NCI-H187 (cell line): ENCODE measurements at places on chromosomes 1 and 21.

- no peak for DNase-seq
Observed at GRCh38 chr21:14382486-14382834, 486 bp downstream of the HSPA13 start.

DNA sequence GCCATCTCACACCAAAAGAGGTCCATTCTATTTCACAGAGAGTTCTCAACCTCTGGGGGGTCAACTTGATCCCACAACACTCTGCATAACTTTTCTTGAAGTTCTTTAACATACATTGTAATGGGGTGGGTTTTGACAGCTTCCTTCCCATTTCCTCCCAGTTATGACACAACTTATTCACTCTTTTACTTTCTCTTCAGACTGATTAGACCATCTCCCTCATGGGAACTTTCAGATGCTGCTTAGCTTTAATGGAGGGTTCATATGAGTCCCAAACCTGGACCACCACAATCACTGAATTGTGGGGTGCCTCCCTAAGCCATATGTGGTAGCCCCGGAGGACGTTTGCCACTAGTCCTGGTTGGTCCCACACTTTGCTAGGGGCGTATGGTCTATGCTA lies 28.3 kb upstream of the KCNJ15 start:
- DNase-seq = no peak

- DNase-seq = no peak
Observed at GRCh38 chr1:59272507-59272906, 24.4 kb upstream of the FGGY start.

DNA sequence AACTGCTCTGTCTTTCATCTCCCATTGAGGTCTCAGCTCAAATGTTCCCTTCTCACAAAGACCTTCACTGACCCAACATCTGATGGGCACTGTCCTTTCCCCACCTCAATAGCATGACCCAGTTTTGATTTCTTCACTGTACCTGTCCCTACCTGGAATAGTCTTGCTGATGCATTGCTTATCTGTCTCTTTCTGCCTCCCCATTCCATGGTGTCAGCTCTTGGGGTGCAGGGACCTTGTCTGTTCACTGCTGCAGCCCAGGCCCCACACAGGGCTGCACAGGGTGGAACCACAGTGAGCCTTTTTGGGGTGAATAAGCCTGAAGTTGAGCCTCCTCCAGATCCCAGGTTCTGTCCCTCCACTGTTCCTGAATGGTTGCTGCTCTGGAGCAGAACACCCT lies 414.9 kb downstream of the PTPRU start:
- no peak for DNase-seq

- no peak for DNase-seq
Observed at GRCh38 chr1:15863156-15863901, 15.8 kb downstream of the SPEN start.

GRCh38 chr1:34276606-34277005 lies 99.9 kb downstream of the C1orf94 start:
- no peak for DNase-seq

GRCh38 chr1:20184997-20185833 lies 681 bp upstream of the UBXN10 start:
- no peak for DNase-seq

DNA sequence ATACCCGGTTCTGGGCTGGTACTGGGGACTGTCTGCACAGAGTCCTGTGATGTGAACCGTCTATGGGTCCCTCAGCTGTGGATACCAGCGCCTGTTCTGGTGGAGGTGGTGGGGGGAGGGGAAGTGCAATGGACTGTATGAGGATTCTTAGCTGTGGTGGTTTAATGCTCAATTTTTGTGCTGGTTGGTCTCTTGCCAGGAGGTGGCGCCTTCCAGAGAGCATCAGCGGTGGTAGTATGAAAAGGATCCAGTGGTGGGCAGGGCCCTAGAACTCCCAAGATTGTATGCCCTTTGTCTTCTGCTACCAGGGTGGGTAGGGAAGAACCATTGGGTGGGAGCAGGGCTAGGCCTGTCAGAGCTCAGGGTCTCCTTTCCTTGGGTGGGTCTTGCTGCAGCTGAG lies 89.4 kb upstream of the B3GALT2 start:
- no peak for DNase-seq

DNA sequence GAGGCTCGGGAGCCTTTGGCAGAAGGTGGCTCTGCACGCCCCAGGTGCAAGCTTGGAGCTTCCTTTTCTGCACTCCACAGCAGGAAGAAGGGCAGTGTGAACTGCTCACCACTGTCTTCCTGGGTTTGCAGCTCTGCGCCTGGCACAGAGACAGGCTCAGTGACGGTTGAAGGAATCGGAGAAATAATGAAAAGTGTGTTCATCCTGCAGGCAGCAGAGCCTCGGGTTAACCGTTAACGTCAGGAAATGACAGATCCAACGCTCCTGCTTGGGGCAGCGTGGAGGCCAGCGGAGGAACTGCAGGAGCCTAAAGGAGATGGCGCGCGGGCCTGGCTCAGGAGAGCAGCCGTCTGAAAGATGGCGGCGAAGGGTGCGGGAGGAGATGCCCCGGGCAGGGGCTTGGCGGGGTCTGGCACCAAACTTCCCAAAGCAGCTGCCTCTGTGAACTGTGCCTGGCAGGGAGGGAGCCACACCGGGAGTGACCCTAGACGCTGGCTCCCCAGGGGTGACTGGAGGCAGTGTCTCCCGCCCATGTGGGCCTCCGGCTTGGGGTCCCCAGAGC lies 10.9 kb upstream of the SAMD11 start:
- no peak for DNase-seq

DNA sequence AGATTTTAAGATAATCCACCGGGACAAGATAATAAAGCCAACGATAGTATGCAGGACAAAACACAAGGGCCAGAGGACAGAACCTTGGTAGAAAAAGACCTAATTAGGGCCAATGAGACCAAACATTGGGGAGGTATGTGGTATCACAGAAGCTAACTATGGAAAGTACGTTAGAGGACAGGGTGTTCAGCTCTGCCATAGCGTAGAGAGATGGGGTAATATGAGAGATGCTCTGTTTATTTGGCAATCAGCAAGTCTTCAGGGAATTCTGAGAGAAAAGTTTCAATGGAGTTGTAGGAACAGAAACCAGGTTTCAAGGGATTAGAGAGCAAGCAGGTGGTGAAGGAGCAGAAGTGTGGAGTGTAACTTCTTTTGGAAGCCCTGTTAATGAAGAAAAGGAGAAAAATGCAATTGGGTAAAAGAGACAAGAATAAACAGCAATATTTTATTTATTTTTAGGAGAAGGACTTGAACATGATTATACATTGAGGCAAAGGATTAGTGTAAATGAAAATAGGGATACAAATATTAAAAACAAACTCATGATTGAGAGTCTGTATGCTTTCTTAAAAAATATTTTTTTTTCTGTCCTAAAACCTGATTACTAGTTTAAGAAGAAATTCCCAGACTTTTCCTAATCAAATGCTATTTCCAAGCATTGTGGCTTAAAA lies 24.0 kb downstream of the EEIG2 start:
- DNase-seq = no peak

DNA sequence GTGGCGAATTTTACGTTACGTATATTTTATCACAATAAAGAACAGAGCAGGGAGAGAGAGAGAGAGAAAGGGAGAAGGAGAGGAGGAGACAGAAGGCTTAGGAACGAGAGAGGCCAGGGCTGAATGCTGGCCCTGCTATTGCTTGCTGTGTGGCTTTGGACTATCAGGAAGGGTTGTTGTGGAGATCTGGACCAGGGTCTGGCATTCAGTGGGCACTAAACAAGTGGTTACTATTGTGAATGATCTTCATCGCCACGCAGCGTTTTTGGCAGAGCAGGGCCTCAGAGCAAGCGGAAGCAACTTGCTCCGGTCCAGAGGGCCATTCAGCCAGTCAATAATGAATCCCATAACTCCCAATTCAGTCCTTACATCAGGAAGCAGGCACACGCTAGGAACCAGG lies 26.4 kb downstream of the PIK3C2B start:
- no peak for DNase-seq

DNA sequence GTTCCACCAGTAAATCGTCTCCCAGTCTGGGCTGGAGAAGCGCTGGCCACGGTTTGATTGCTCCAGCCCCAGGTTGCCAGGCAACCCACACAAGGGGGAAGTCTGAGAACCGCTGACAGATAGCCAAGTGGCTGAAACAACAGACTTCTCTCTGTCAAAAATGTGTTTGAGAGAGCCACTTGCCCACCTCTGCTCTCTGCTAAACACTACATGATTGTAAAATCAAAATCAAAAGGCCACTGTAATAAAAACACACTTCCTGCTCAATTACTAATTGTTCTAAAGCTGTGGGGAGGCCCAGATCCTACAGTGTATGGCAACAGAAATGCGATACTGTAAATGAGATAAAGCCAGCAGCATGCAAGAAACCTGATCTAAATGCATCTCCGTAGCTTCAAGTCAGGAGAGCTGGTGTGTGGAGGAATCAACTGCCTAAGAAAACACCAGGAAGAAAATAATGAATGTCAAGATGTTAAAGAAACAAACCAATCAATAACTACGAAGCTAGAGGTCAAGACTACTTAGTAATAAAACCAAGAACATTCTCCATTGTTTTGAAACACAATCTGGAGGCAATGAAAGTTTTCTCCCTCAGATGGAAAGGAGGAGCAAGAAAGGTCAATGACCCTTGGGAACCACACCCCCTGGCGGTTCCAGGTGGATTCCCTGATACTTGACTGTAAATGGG lies 121.2 kb downstream of the SLC45A1 start:
- peak; percentile 73 for DNase-seq

GRCh38 chr1:25111706-25112105 lies 120.6 kb downstream of the SYF2 start:
- no peak for DNase-seq

DNA sequence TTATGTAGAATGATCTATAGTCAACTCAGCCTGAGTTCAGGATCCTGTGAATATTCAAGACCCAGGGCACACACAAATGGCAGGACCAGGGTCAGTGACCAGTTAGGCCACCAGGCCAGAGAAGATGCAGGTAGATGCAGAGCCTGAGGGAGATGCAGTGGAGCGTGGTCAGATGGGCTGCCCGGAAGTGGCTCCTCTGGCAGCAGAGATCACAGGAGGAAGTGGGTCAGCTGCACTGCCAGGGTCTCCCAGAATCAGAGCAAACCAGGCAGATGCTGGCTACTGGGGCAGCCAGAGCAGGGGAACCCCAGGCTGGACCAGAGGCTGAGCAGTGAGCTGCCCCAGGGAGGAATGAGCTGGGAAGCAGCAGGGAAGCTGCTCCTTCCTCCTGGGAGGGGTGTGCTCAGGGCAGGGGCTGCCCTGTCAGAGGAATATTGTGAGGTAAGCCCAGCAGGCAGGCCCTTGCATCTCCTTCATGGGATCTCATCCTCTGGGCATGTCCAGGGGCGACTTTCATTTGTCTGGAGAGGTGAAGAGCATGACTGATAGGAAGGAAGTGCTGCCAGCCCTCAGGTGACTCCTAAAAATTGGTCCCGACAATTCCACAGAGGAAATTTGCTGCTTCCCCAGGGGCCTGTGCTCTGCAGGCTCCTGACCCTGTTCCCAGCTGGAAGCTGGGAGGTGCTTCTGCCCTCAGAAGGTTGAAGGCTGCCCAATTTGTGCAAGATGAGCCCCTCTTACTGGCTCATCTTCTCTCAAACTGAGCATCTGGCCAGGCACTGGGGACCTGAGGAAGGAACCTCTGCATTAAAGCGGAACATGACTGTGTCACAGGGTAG lies 49.3 kb downstream of the STUM start:
- no peak for DNase-seq

DNA sequence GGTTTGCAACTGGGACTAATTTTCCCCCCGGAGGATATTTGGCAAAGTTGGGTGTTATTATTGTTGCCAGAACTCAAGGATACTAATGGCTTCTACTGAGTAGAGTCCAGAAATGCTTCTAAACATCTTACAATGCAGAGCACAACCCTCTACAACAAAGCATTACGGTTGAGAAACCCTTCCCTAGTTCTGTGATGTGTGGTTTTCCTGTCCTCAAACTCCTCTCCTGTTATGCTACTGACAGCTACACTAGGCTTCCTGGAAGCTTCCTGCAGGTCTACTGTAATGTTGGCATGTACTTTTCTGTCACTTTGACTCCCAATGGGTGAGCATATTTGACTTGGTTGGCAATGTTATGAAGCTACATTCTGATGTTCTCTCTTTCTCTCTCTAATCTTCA lies 1656.9 kb downstream of the MRPL39 start:
- DNase-seq = no peak

DNA sequence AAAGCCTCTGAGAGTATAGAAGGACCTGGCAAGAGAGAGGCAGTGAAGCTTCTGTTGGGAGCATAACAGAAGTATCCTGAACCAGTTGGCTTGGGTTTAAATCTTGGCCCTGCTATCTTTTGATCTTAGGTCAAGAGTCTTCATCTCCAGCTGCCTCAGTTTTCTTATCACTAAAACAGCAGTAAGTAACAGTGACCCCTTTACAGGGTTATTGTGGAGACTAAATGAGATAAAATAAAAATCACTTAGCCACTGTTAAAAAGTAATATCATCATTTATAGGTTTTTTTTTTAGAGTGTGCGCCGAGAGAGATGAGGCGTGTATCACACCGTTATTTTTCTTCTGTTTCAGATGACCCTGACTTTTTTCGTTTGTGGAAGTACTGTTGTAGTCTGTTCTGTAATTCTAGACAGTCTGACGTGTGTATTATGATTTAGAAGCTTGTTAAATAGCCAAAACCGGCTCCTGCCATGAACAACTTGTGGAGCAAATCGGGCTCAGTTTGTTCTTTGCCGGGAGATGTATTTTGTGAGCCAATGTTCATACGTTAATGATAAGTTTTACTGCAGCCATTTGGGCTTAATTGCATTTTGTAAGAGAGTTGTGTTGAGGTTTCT lies 1.1 kb downstream of the THRAP3 start:
- no peak for DNase-seq

- no peak for DNase-seq
Observed at GRCh38 chr1:85584264-85584781, 3.8 kb downstream of the CCN1 start.

DNA sequence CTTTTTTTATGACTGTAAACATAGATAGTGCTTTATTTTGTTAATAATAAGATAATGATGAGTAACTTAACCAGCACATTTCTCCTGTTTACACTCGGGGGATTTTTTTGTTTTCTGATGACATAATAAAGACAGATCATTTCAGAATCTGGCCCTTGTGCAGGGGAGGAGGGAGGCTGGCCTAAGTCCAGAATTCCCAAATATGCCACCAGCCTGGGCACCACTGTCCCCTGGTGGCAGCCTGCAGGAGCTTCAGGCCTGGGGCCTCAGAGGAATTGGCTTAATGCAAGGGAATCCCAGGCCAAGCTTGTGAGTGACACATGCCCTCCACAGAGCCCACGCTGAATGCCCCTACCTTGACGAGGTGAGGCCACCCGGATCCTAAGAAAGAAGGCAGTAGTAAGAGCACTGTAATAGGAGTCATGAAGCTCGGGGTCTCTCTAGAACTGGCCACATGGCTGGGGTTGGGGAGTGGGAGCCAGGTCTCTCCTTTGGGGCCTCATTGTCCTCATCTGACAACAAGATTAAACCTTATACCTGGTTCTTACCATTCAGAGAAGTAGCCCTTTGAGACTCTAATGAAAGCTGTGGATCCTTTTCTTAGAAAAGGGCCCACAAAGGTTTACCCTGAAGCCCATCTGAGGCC lies 24.1 kb downstream of the ETNK2 start:
- peak; percentile 40 for DNase-seq

GRCh38 chr1:61157468-61157987 lies 75.2 kb downstream of the NFIA start:
- DNase-seq = no peak
